ENCODE measurements at places on chromosomes 3 and 15. TPM values are rescaled to one million over a fixed set of nuclear protein-coding genes. Genes with fewer than 3 reads are reported as not detected.

DNA sequence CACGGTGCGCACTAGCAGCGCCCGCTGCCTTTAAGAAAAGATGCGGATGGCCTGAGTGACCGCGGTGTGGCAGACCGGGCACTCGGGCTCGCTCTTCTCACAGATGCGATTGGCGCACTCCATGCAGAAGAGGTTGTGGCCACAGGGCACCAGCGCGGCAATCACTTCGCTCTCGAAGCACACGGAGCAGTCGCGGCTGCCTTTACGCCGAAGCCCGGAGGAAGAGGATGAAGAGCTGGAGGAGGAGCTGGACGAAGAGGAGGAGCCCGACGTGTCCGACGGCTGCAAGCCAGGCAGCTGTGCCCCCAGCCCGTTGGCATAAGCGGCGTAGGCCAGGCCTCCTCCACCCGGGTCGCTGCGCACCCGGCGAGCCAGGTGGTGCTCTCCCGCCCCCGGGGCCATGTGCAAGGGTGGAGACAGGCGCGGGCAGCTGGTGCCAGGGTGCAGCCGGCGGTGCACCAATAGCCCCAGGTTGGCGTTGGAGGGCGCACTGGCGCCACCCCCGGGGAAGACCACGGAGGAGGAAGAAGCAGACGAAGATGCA is 2.6 kb downstream of the MEX3B start:
- no peak for DNase-seq

DNA sequence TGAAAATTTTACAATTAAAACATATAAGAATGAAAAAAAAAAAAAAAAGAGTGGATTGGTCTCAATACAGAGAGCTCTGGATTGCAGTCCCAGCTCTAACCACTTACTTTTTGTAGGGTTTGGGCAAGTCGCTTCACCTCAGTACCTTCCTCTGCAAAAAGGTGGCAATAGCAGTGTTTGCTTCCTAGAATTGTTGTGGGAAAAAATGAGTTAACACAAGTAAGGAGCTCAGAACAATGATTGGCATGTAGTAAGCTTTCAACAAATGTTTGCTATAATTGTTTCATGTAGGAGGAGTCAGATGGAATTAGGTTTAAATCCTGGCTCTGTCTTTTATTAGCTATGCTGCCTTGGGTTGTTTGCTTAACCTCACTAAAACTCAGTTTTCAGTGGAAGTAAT is 425.2 kb upstream of the TBL1XR1 start:
- DNase-seq: no peak

- DNase-seq: no peak
Observed at GRCh38 chr3:12302564-12302963, 13.7 kb downstream of the PPARG start.

GRCh38 chr3:58044691-58045483 is 36.7 kb downstream of the FLNB start:
- DNase-seq: no peak

GRCh38 chr3:139202226-139202958 is 141.4 kb upstream of the MRPS22 start:
- DNase-seq: no peak

The TEX55 gene
- total RNA-seq: not detected

The TTC23 gene
- total RNA-seq: not detected

The CNTN4 gene
- total RNA-seq: not detected

DNA sequence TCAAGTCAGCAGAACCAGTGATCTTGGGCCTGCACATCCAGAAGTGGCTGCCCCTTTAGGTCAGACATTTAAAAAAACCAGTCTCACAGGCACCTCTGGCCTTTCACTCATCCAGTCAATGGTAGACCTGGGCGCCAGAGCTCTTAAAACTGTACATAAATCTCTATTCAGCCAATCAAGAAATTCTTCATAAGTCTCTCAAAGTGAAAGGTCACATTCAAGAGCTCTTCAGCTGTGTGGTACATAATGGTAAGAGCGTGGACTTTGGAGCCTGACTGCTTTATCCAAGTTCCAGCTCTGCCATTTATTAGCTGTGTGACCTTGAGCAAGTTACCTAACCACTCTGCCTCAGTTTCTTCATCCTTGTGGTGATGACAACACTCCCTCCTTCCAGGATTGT is 22.3 kb upstream of the MORF4L1 start:
- DNase-seq: no peak

DNA sequence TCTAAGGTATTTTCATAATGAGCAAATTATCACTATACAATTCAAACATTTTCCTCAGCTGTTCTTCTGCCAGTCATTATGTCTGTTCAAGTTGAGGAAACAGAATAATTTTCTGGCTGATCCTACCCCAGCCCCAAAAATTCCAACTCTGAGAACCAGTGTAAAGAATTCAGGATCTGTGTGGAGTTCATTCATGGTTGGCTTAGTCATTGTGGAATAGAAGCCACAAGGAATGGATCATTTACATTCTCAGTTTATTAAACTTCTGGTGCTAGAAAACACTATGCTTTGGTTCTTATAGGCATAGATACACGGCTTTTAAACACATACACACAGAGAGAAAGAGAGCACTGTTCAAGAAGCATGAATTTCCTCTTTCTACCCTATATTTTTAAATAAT is 134.6 kb downstream of the CMSS1 start:
- DNase-seq: no peak
